ENCODE measurements at places on chromosomes 4 and X. TPM values are rescaled to one million over a fixed set of nuclear protein-coding genes. Genes with fewer than 3 reads are reported as not detected.

The RASSF6 gene
- total RNA-seq, result not detected

The TMEM271 gene
- not detected for total RNA-seq

The SMIM43 gene
- not detected for total RNA-seq

The LDOC1 gene
- total RNA-seq, result 6.9 TPM

The GPR50 gene
- not detected for total RNA-seq

GRCh38 chrX:37813570-37813969, 33.7 kb downstream of the CYBB start:
- no peak for DNase-seq

DNA sequence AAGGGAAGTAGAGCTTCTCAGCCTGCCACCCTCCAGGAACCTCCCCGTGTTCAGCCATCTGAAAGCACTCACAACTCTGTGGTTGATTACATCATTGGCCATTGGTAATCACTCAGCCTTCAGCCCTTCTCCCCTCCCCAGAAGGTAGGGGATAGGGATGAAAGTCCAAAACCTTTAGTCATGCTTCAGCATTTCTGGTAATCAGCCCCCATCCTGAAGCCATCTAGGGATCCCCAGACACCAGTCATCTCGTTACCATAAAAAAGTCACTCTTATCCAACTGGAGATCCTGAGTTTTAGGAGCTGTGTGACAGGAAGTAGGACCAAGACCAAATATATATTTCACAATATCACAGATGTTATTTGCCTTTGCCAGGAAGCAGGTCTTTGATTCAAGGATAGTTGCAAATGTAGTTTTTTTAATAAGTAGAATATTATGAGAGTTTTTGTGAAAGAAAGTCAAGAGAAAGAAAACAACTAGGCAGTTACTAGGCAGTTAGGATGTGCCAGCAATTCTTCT, 364.6 kb upstream of the NOCT start:
- DNase-seq, result no peak

DNA sequence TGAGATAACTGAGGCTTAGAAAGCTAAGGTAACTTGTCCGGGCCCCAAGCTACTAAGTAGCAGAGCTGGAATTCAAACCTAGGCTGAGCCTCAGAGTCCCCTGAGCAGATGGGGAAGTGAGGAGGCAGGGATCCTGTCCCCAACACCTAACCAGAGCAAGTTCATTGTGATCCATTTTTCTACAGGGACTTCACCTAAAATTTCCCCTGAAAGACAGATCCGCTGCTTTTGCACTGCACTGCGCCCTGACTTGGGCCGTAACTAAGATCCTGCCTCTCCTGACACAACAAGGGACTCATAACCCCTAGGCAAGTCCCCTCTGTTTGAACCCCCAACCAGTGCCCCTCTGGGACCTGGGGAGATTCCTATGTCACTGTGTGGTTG, 25.6 kb upstream of the MTM1 start:
- DNase-seq, result no peak

DNA sequence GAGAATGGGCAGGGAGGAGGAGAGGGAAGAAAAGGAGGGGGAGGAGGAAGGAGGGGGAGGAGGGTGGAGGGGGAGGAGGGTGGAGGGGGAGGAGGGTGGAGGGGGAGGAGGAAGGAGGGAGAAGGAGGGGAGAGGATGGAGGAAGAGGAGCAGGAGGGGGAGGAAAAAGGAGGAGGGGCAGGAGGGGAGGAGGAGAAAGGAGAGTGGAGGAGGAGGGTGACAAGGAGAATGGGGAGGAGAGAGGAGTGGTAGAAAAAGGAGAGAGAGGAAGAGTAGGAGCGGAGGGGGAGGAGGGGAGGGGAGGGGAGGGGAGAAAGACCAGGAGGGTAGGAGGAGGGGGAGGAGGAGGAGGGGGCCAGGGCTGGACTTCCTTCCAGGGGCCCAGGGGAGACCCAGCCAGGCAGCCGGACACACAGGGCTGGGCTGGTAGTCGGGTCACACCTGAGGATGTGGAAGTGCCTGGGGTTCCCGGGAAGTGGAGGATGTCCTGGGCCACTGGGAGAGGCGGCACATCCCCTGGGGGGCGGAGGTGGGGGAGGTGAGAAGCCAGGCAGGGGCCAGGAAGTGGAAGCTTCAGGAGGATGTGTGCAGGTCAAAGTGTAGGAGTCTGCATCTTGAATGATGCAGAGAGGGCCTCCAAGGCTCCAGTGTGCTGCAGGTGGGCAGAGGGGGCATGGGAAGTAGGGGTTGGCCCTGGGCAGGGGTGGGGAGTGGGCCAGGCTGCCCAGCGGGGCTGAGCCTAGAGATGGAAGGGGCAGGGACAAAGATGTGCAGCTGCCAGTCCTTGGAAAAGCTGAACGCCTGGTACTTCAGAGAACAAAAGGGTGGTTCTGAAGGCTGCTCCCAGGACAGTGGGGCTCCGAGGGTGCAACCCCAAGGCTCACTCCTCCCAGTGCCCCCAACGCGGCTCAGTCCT, 18.8 kb downstream of the IL3RA start:
- no peak for DNase-seq

GRCh38 chrX:29039501-29039900, 452.3 kb downstream of the IL1RAPL1 start:
- no peak for DNase-seq

GRCh38 chrX:72094894-72095293, 36.8 kb downstream of the RTL5 start:
- DNase-seq, result peak; percentile 14

DNA sequence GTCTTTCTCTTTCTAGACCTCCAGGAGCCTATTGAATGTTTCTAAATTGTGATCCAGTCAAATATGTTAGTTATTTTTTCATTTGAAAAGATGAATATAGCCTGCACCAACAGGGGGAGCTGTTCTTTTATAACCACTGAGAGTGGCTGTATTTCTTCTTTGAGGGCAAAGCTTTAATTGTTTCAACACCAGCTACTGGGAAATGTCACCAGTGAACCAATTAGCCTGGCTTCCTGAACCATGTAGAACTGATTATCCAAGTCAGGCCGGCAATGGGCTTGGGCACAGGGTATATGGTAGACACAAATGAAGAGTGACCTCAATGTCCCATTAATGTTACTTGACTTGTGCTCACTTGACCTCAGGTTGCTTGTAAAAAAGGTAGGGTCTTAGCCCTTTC, 4.8 kb upstream of the DAPP1 start:
- DNase-seq, result peak; percentile 30

- no peak for DNase-seq
Measured at GRCh38 chr4:3283916-3284315, 8.9 kb upstream of the RGS12 start.

DNA sequence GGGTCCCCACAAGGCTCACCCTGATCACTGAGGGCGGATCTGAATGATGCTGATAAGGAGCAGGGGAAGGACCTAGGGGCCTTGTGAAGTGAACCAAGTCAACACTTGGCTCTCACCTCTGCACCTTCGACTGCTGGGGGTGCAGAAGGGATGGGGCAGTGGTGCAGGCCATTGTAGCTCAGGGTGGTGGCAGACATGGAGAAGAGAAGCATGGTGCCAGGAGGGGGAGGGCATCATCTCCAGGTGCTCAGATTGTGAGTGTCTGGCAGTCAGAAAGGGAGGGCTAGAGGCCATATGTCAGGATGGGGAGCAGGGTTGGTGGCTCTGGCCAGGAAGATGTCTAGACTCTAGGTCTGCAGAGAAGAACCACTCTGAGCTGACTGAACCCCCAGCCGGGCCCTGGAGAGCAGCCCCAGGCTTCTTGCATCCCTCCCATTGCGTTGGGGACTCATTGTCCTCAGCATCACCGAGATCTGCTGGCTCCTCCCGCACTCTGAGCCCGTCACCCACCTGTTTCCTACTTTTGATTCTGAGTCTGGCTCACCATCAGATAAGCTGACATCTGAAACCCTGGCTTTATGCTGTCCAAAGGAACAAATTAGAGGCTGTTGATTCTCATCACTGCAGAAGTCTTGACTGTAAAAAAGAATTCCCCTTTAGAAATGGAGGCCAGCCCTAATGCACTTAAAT, 3.8 kb downstream of the APLN start:
- no peak for DNase-seq
